Stimulated activated naive CD4-positive, alpha-beta T cell (primary cell): ENCODE measurements at places on chromosomes 3 and 15.
A peak's percentile ranks its signal among the peaks of the same experiment; 100 is the strongest.

GRCh38 chr3:27076815-27077630 is 292.2 kb downstream of the NEK10 start:
- no peak for DNase-seq

- DNase-seq = no peak
These were observed 211.6 kb downstream of the RAP2B start for GRCh38 chr3:153373606-153374005.

DNA sequence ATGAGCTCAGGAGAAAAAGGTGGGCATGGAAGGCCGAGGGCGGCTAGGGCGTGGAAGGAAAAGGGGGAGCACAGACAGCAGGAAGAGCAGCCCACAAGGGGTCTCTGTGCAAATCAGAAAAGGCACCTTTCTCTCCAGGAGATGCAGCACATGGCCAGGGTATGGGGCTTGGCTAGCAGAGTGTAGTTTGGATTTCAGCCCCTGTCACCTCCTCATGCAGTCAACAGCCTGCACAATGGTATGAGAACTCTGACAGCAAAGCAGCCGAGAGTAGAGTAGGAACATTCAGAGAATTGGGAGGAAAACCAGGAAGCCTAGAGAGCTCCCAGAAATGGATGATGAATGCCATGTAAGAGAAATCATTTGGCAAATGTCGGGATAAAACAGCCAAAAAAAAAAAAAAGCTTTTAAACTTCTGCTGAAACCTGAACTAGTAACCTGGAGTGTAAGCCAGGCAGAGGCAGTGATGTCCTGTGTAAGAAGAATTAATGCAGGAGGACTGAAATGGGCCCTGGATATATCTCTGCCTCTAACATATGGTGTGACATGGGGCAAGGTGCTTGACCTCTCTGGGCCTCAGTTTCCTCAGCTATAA is 25.7 kb downstream of the FSTL1 start:
- no peak for DNase-seq

- DNase-seq = no peak
These were observed 372.5 kb downstream of the NLGN1 start for GRCh38 chr3:173770011-173770410.

GRCh38 chr3:146929696-146930095 is 324.6 kb upstream of the PLSCR5 start:
- no peak for DNase-seq

DNA sequence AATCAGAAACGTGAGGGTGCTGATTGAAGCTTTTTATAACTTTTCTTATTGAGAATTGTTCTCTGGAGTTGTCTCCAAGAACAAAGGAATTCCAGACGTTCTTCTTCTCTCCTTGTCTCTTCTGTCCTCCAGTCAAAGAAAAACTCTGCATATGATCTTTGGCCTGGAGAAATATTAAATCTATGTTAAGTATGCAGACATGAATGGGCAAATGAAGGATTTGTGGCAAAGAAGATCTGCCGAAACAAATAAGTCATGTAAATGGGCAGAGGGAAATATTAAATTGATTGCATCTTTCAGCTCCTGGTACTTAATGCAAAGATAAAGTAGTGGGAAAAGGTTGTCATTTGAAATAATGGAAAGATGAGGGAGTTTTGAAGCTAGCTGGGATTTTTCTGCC is 74.9 kb downstream of the IGF1R start:
- no peak for DNase-seq

DNA sequence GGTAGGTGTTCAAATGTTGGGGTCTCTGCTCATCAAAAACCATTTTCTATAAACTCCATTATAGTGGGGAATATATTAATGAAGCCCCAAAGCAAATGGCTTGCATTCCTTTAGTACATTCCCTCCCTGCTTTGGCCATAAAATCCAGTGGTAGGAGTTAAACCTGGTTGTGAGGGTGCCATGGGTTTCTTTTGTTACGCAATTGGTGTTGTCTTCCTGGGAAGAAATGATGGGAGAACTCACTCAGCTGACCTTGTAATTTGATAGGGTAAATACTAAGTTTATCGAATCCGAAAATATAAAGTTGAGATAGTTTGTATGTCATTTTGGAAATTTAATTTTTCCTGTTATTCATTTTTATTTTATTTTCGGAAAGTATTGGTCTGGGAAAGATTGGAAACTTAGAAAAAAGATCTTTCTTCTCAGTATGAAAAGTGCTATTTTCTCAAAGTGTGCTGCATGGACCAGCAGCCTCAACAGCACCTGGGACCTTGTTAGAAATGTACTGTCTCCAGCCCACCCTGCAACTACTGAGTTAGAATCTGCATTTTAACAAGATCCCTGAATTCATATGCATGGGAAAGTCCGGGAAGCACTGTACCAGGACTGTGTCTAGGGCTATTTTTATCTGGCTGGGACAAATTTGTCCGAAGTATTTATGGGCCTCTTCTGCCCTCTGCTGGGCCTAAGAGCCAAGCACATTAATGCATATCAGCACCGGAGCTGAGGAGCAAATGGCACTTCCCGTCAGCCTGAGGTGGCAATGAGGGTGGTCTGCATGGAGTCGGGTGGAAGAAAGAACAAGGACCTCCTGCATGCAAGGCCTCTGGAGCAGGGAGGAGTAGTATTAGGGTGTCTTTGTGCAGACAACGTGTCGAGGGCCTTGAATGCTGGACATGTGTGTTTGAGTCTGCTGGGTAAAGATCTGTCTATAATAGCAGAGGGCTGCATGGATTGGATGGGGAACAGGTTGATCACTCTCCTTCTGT is 54.7 kb downstream of the FAM81A start:
- peak; percentile 2 for DNase-seq

GRCh38 chr15:29046977-29047376 is 161.2 kb downstream of the APBA2 start:
- DNase-seq = no peak

- no peak for DNase-seq
These were observed 23.3 kb upstream of the ACKR4 start for GRCh38 chr3:132573797-132574211.

- DNase-seq = peak; percentile 9
These were observed at the start of gene GPR176 for GRCh38 chr15:39919748-39920509. Gene GPR176 (minus strand): TSS chr15:39920266. CDS start chr15:39920026, 240 bp downstream.

- DNase-seq = no peak
These were observed 29.9 kb upstream of the PFN2 start for GRCh38 chr3:150000641-150001040.

DNA sequence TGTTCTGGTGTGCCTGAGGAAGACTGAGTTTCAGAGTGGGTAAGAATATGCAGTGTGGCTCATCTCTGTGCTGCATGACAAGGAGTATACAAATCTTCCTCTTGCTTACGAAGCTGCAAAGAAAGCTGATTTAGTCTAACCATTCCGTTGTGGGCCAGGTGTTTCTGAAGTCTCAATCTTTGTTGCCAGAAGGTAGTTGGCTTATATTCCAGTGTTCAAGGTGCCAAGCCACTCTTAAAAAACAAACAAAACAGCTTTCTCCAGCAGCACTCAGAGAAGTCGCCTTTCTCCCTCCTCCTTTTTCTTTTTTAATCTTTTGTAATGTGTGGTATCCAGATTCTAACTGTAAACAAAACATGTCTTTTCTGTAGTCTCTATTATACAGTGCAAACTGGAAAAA is 872.4 kb downstream of the NAALADL2 start:
- DNase-seq = no peak

DNA sequence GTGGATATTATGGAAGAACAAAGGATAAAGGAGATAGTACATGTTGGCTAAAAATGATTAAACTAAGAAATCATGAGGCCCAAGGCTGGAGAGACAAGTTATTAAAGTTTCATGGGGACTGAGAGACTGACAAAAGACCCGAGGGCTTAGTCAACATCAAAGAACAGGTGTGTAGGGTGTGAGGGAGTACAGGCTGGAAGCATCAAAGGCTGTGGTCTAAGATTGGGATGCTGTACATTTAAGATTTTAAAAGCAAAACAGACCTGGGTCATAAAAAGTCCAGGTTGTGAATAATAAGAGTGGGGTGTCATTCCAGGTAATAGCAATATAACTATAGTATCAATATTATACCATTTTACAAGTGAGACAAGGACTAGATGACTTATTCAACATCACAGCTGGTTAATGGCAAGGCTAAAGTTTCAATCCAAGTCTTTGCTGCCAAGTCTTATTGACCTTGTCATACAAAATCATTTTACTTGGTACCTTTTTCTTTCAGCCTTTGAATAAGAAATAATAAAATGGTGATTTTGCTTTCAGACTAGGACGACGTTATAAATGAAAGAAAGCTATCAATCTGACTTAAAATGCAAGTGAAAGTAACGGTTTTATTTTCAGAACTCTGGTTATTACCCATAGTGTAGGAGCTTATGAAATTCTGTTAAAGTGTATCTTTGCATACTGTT is 211.6 kb downstream of the TNIK start:
- no peak for DNase-seq

GRCh38 chr3:53375019-53375418 is 27.7 kb upstream of the DCP1A start:
- DNase-seq = no peak

- no peak for DNase-seq
These were observed 17.1 kb upstream of the RFC4 start for GRCh38 chr3:186823386-186823785.

DNA sequence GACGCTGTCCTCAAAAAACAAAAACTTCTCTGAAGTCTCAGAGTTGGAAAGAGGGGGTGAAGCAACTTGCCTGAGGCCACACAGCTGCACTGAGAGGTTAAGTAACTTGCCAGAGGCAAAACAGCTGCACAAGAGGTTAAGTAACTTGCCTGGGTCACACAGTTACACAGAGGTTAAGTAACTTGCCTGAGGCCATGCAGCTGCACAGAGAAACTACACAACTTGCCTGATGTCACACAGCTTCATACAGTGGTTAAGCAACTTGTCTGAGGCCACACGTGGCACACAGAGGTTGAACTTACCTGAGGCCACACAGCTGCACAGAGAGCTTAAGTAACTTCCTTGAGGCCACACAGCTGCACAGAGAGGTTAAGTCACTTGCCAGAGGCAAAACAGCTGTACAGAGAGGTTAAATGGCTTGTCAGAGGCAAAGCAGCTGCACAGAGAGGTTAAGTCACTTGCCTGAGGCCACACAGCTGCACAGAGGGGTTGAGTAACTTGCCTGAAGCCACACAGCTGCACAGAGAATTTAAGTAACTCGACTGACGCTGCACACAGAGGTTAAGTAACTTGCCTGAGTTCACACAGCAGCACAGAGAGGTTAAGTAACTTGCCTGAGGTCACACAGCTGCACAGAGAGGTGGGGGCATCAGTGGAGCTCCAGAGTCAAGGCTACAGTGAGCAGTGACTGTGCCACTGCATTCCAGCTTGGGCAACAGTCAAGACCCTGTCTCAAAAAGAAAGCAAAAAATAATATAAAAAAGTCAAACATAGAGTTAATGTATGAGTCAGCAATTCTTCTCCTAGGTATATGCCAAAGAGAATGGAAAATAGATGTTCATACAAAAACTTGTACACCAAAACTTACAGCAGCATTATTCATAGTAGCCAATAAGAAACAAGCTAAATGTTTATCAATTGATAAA is 12.0 kb upstream of the ACAD9 start:
- no peak for DNase-seq

- DNase-seq = no peak
These were observed 88.9 kb downstream of the SUCNR1 start for GRCh38 chr3:151962352-151962751.

DNA sequence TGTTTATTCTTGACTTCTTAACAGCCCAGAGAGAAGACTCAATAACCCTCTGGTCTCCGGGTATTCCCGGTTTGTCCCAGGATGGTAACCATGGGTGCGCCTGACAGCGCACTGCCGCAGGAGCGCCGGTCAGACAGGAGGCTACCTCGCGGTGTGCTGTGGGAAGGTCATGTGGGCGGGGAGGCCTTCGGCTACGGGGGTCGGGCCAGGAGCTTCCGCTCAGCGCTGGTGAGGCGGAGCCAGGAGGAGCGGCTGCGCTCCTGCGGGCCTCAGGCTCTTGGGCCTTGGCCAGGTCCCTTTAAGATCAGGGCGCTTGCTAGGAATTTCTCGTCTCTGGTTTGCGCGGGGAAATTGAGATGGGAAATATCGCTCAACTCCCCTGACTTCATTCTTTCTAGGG is 182.3 kb upstream of the NDN start:
- no peak for DNase-seq

DNA sequence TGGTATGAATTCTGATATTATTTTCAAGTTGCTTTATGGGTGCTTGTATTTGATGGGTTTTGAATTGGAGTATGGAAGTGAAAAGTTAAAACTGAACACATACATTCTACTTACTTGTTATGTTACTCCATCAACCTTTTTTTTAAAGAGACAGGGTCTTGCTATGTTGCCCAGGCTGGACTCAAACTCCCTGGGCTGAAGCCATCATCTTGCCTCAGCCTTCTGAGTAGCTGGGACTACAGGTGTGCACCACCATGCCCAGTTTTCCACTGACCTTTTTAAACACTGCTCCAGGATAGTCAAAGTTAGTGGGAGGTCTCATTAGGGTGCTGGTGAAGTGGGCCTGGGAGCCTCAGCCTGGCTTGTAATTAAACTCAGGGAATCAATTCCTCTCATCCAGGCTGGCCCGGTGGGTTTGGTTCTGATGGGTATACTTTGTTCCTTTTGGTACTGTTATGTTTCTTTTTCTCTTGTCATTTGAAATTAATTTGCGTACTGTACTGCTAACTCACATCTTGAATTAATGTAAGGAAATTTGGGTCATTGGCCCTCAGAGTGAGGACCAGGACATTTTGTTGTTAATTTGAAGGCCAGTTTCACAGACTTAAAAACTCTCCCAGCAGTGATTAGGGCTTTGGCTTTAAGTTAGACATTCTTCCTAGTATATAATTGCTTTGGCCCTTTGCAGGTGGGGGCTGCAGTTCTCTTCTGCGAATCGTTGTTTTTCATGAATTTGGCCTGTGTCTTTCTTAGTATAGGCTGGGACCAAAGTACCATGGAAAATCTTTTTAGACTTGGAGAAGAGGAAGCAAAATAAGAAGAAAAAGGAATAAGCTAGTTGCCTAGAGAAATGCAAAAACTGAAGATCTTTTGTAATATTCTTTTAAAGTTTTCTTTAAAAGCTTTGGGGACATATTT is 66.9 kb downstream of the FNDC3B start:
- DNase-seq = no peak
